Heart right ventricle (tissue), 16 donors: ENCODE measurements at places on chromosomes 6 and 20. TPM values are rescaled to one million over a fixed set of nuclear protein-coding genes. Genes with fewer than 3 reads are reported as not detected.

Gene COL11A2
- polyA plus RNA-seq = 0.55 TPM

Gene HMGA1
- 14.2 TPM for polyA plus RNA-seq

Gene DEFB124
- polyA plus RNA-seq = 0.13 TPM

Gene CST7
- 1.5 TPM for polyA plus RNA-seq

GRCh38 chr6:165936660-165937059, 231.0 kb downstream of the TBXT start:
- DNase-seq = no peak

- peak; percentile 26 for DNase-seq
These were observed 496 bp upstream of the BEND3 start for GRCh38 chr6:107115695-107116327.

GRCh38 chr6:157168471-157168870, 154.8 kb downstream of the TMEM242 start:
- no peak for DNase-seq

- no peak for DNase-seq
These were observed 31.0 kb downstream of the ANKS1A start for GRCh38 chr6:34920097-34920496.

Gene ACSS1
- 62.2 TPM for polyA plus RNA-seq

GRCh38 chr6:109526905-109527628, 44.0 kb upstream of the ZBTB24 start:
- no peak for DNase-seq

GRCh38 chr20:58054780-58055373, 173.6 kb downstream of the ANKRD60 start:
- DNase-seq = no peak

DNA sequence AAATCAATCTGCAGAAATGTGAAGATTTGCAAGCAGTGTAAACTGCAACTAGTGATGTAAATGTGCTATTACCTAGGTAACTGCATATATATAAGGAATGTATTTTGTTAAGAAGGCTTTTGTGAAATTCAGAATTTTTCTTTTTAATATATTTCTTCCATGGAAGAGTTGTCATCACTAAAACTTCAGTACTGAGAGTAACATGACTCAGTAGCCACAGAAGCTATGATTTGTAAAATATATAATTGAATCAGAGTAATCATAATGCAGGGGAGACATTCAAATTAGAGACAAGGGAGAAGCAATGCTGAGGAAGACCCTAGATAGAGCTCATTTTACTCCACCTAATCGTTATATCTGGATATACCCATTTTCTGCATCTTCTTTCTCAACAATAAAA, 141.7 kb downstream of the ADGRG6 start:
- no peak for DNase-seq

- no peak for DNase-seq
These were observed 133.5 kb downstream of the MAN1A1 start for GRCh38 chr6:119215885-119216590.

- no peak for DNase-seq
These were observed 494.9 kb upstream of the POU3F2 start for GRCh38 chr6:98339506-98339905.

- no peak for DNase-seq
These were observed 91.9 kb upstream of the TMEM30A start for GRCh38 chr6:75376347-75377024.

Gene PPP1R3G
- 5.5 TPM for polyA plus RNA-seq

Gene ARFGEF3
- polyA plus RNA-seq = 0.73 TPM

DNA sequence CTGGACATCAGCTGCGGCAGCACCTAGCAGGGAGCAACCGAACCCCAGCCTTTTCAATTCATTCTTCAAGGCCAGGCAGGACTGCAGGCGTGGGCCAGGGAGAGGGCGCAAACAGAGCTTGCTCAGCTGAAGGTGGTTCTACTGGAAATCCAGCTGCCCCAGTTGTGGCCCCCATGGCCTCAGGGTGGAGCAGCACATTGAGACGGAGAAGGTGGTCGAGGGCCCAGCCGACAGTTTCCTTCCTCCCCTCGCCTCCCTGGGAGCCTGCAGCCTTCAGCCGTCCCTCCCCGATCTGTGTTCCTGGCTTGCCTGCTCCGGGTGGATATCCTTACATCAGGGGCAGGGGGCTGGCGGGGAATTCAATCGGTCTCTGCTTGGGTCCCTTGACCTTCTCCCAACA, 217.8 kb downstream of the ANKRD60 start:
- DNase-seq = no peak

Gene BCL2L1
- 35.2 TPM for polyA plus RNA-seq

GRCh38 chr6:79895382-79896074, 51.8 kb downstream of the ELOVL4 start:
- no peak for DNase-seq

- no peak for DNase-seq
These were observed 38.2 kb downstream of the PSMB1 start for GRCh38 chr6:170514908-170515307.

GRCh38 chr6:156167625-156168071, 609.5 kb upstream of the ARID1B start:
- DNase-seq = peak; percentile 15
